Sciatic nerve (tissue), 2 donors: ENCODE measurements at places on chromosomes 4 and X. TPM values are rescaled to one million over a fixed set of nuclear protein-coding genes. Genes with fewer than 3 reads are reported as not detected.

SYN1 gene
- total RNA-seq, result 2.9 TPM

CDS1 gene
- 0.31 TPM for total RNA-seq

OFD1 gene
- 46.6 TPM for total RNA-seq

LRRC66 gene
- 1.7 TPM for total RNA-seq

NLGN4X gene
- 17.9 TPM for total RNA-seq

NPFFR2 gene
- not detected for total RNA-seq

DOCK11 gene
- 39.5 TPM for total RNA-seq

IL1RAPL1 gene
- 10.3 TPM for total RNA-seq

MAGEA4 gene
- not detected for total RNA-seq

TEC gene
- 5.3 TPM for total RNA-seq

USP26 gene
- not detected for total RNA-seq

DNA sequence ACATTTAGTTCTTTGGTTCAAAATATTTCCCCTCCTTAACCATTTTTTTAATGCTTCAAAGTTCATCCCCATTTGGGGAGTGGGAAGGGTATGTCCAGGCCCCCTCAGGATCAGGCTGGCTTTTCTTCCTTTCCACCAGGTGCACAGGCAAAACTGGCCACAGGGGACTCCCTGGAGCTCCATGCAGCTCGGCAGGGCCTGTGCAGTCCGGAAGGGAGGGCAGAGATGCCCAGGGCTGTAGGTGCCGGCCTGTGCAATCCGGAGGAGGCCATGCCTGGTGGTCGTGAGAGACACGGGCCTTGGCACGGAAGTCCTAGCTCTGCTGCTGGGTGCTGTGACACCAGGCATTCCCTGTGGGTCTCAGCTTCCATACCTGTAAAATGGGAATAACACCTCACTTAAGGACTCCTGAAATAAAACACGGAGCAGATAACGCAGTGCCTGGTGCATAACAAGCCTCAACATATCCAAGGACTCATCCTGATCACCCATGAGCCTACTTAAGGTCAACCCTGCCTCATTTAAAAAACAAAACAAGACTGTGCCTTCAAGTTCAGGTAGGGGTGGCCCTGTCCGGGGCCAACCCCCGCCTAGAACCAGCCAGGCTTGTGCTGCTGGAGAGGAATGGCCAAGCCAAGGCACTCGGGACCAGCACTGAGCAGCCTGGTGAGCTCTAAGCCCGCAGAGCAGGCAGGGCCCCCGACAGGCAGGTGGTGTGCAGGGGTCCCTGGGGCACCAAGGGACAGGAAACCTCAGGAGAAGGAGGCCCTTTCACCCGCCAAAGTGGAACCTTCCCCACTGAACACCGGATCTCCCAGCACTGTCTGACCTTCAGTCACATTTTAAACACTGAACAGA is 21.2 kb upstream of the CYP4V2 start:
- DNase-seq, result no peak

DNA sequence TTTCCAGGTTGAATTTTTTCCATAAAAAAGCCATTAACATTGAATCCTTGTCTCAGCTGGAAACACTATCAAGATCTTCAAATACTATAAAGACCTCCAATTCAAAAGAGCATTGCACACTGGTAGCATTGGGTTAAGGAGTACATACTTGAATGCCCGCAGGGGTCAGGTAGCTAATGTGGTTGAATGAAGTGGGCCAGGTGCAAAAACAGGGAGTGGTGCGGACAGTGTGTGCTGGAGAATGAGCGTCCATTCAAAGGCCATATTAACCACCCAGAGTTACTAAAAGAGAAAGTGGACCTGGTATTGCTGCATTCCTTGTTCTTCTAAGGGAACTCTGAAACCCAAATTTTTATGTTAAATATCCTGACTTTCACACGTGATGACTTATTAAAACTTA is 91.6 kb downstream of the NYX start:
- no peak for DNase-seq

DNA sequence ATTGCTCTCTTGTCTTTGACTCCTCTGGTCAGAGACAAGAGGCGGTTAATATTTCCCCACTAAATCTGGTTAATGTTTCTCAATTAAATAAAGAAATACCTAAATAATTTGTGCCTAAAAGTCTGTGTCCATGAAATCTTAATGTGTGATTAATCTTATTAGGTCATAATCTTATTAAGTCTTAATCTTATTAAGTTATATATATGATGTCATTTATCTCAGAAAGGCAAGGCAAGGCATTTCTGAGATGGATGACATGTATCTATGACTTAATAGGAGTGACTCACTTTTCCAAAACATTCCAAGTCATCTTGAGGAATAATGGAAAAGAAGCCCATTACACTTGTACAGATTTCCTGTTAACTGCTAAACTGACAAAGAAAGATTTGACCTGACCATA is 74.7 kb downstream of the TRAM1L1 start:
- DNase-seq, result no peak

- DNase-seq, result no peak
These were observed 146.0 kb upstream of the FRMPD4 start for GRCh38 chrX:11992271-11992670.

- peak; percentile 93 for DNase-seq
These were observed 93.6 kb upstream of the RASGEF1B start for GRCh38 chr4:81565142-81565870.

DNA sequence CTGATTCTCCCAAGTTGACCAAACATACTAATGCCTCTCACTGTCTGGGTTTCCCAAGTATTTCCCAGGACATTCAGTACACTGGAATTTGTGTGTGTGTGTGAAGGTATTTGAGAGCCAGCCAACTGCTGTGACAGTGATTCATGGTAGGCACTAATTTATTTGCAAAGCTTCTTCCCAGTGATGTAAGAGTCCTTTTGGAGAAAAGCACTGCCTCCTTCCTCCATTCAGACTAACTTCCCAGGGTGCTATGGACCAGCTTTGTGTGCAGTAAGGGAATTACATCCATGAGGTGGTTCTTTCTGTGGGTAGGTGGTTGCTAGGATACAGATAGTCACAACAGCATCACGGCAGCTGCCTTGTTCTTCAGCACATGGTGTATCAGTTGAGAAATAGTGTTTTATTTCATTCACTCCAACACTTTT is 8.7 kb downstream of the EGF start:
- DNase-seq, result no peak

- no peak for DNase-seq
These were observed 65.9 kb downstream of the CC2D2A start for GRCh38 chr4:15535599-15535998.

DNA sequence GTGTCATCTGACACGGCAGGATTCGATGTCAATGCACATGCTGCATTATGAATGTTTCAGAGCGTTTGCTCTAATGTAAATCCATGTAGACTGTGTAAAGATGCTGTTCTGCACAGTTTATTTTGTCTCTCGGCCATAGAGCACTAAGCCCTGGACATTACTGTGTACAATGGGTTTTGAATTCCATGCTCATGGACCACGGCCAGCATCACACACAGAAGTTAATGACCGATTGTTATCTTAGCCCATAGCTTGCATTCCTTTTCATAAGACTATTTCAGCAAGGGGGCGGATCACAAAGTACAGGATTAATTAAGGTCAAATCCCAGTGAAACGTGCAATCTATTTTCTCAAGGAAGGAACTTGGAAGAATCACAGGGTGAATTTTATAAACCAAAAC is 286.1 kb upstream of the TENM3 start:
- DNase-seq, result no peak

- DNase-seq, result no peak
These were observed 76.1 kb downstream of the MID1IP1 start for GRCh38 chrX:38877366-38877765.

GRCh38 chrX:130555341-130555740 is 153.6 kb downstream of the RBMX2 start:
- no peak for DNase-seq

GRCh38 chrX:123171781-123172180 is 12.3 kb upstream of the GRIA3 start:
- no peak for DNase-seq

DNA sequence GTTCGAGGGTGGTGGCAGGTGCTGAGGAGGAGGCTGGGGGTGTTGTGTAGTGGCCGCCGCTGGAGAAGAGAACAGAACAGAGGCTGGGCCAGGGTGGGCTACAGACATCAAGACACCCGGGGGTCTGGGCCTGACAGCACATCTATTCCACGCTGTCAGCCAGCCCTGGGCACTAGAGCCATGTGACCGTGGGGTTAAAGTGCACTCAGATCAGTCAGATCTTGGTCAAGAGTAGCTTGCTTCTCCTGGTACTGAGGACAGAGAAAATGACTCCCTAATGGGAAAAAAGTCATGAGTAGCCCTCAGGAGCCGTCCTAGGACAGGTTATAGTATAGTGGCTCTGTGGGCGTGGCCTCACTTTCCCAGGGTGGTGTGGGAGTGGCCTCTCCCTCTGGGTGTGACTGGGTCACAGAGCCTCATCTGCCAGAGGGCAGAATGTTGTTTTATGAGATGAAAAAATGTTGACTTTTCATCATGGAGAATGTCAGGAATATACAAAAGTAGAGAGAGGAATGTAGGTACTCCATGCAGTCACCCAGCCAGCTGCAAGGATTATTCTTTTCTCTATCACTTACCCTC is 19.4 kb downstream of the TRMT44 start:
- DNase-seq, result no peak

GRCh38 chr4:47088298-47088697 is 56.9 kb downstream of the GABRB1 start:
- DNase-seq, result no peak

DNA sequence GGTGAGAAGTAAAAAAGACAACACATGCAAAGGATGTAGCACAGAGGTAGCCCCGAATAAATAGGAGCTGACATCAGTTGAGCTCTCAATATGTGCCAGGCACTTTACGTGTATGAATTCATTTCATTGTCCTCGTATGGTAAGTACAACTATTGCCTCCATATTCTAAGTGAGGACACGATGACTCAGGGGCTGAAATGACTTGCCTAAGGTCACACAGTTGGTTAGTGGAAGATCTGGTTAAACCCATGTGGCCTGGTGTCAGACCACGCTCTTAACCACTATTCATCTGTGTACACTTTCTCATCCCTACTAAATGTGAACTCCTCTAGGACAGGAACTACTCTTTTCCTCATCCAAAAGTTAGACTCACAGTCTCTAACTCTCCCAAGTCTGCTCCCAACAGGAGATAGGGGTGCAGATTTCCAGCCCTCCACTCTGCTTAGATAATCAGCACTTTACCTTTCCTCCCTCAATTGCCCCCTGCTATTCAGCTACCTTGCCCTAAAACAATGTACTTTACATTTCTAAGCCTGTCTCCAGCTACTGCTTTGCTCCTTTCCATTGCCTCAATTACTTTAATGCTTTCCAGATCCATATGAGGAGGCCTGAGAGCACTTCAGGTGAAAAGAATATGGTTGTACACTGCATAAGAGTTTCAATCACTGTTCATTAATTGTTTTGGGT is 58.8 kb upstream of the LHFPL1 start:
- no peak for DNase-seq

DNA sequence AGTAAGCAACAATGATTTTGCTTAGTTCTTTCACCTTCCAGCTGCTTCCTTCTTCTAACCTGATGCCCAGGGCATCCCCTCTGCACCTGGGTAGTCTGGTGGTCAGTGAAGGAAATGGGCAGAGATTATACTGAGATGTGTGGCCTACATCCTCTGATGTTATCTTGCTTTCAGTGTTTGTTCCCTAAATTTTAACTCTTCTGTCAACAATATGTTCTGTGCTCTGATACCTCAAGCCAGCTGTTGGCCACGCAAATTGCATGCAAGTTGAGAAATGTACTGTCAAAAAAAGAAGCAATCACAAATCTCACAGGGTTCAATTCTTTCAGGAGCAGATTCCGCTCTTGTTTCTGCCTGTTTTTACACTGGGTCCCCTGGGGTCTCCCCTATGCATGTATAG is 73.8 kb downstream of the FBXW7 start:
- DNase-seq, result no peak

DNA sequence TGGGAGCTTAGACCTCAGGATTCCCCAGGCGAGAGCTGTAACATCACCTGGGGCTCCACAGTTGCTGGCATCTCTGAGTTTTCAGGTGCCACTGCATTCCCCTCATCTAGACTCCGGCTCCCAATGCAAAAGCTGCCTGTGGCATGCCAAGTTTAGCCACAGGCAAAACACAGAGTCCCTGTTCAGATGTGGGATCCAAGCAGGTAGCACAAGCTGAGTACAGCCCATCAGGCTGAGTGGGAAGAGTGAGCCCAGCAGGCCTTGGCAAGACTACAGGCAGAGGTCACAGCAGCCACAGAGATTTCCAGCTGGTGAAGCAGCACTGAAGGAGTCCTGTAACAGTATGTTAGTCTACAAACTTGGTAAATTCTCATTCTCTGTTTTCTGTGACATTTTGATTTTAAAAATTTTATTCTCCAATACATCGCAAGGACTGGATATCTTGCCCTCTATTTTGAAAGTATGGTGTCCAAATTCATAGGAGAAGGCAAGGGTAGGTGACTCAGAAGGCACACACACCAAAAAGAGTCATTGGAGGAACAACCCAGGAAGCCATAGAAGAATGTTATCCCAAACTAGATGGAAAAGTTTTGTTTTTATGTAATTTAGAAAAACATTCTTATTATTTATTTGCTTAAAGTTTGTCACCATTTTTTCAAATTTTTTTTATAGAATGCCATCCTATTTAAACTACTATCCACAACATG is 13.6 kb upstream of the CXCL2 start:
- no peak for DNase-seq

DNA sequence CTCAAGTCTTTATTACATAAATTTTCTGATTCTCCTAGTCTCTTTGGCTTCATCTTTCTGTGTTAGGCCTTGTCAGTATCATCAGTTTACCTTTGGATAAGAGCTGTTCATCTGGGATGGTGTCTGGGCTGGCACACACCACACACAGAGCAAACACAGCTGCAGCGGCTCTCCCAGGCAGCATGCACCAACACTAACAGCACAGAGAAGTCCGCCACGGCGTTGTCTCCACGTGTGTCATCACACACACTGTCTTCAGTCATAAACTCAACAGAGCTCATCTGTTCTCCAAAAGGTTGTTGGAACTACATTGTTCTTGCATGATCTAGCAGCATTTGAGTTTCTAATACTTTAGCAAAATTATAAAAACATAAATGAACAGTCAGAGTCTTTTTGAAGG is 851.9 kb upstream of the FRG1 start:
- DNase-seq, result no peak

DNA sequence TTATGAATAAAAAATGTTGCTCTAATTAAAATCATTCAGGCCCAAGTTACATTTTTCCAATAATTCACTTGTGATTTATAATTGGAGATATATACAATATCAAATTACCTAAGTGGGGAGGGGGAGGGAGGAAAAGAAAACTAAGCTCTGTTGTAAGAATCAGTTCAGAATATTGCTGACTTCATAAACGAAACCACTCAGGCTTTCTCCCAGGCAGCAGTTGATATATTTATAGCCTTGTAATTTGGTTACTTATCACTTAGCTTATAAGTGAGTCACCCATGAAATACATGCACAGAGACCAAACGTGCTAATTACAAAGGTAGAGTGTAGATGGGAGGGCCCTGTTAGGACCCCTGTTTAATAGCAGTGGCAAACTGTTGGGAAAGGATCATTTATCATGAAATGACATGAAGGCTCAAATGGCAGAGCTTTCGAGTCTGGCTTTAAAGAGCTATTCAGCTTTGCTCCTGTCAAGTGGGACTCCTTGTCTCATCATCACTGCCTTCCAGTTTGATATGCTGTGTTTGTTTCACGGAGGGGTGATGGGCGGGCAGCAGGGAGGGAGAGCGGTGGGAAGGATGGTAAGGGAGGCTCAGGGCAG is 105.6 kb upstream of the PGRMC2 start:
- DNase-seq, result no peak
